ENCODE measurements at places on chromosomes 13 and 19.

- no peak for DNase-seq
Observed at GRCh38 chr13:104015646-104016396, 949.6 kb upstream of the SLC10A2 start.

DNA sequence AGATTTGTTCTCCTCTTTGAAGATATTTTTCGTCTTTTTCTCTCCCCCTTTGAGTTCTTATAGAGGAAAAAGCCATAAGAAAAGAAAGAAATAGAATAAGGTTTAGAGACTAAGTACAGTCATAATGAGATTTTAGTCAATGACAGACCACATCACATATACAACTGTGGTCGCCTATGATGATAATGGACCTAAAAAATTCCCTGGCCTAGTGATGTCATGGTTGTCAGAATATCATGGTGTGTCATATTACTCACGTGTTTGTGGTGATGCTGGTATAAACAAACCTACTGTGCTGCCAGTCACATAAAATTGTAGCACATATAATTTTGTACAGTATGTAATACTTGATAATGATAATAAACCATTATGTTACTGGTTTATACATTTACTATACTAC lies 1096.1 kb downstream of the OLFM4 start:
- DNase-seq, result no peak

- no peak for DNase-seq
Observed at GRCh38 chr13:73334445-73334844, 275.6 kb downstream of the KLF5 start.

DNA sequence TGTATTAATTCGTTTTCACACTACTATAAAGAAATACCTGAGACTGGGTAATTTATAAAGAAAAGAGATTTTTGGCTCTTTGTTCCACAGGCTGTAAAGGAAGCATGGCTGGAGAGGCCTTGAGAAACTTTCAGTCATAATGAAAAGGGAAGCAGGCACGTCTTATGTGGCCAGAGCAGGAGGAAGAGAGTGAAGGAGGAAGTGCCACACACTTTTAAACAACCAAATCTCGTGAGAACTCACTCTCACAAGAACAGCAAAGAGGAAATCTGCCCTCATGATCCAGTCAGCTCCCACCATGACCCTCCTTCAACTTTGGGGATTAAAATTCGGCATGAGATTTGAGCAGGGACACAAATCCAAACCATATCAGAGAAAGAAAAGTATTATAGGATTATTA lies 1255.9 kb upstream of the MIR17HG start:
- no peak for DNase-seq

- DNase-seq, result no peak
Observed at GRCh38 chr19:389935-390289, 19.0 kb downstream of the C2CD4C start.

- DNase-seq, result no peak
Observed at GRCh38 chr19:55173714-55174409, 6.2 kb downstream of the SYT5 start.

DNA sequence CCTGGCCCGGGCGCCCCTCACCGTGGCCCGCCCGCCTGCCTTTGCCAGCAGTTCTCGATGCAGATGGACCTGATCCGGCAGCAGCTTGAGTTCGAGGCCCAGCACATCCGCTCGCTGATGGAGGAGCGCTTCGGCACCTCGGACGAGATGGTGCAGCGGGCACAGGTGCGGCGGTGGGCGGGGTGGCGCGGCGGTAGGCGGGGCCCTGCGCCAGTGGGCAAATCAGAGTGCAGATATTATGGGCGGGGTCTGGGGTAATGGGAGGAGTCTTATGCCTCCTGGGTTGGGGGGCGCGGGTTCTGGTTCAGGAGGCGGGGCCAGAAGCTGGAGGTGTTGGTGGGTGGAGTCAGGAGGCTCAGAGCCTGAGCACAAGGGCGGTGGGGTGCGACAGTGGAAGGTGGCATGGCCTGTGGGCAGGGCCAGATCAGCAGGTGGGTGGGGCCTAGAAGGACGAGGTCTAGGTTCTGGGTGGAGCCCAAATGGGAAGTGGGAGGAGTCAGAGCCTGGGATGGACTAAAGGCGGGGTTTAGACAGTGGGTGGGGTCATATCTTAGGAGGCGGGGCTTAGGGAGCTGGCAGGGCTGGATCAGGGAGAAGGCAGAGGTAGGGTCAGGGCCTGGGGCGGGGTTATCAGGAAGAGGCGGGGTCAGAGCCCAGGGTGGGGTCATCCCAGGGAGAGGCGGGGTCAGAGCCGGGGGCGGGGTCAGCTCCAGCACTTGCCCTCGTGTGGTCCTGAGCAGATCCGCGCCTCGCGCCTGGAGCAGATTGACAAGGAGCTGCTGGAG lies 5.6 kb downstream of the APC2 start:
- no peak for DNase-seq

DNA sequence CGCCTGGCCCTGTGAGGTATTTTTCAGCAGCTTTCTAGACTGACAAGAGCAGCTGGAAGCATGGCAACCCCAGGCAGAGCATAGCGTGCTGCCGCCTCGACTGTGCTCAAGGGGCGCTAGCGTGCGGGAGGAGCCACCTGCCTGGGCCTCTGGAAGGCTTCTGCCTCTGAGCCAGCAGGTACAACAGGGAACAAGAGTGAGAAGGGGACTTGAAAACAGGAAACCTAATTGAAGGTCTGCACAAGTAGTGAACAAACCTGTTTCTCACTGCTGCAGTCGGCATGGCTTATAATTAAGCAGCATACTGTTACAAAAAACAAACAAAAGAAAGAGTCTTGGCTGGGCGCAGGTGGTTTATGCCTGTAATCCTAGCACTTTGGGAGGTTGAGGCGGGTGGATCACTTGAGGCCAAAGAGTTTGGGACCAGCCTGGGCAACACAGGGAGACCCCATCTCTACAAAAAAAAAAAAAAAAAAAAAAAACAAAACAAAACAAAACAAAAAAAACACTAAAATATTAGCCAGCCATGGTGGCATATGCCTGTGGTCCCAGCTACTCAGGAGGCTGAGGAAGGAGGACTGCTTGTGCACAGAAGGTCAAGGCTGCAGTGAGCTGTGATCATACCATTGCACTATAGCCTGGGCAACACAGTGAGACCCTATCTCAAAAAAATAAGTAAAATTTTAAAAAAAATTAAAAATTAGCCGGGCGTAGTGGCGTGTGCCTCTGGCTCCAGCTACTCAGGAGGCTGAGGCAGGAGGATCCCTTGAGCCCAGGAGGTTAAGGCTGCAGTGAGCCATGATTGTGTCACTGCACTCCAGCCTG lies 12.6 kb upstream of the GARRE1 start:
- DNase-seq, result peak; percentile 74

DNA sequence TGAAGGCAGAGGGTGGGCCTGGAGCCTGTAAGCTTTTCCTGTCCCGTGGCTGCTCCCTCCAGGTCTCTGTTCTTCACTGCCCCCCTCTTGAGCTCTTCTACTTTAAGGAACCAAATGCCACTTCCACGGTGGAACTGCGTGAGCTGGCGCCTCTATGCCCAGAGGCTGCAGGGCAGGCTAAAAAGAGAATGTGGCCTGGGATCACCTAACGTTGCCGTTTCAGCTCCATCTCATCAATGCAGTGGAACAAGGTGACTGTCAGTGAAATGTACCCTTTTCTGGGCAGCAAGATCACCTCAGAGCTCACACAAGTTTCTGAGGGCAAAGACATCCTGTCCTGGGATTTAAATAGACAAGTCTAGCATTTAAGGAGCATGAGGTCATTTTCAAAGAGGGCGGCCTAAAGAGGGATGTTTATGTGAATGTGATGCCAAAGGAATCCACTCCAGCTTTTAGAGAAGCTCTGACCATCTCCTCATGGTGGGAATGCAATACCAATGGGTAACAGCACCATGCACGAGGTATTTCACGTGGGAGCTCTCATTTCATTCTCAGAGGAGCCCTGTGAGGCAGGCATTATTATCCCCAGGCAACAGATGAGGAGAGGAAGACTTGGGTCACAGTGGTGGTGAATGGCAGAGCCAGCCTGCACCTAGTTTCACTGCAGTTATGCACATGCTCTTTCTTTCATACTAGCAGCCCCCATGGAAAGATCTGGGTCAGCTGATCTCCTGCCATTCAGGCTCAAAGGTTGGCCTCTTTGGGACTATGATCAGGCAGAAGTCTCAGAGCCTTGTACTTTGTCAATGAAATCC lies 39.3 kb downstream of the RGCC start:
- DNase-seq, result no peak

- peak; percentile 23 for DNase-seq
Observed at GRCh38 chr19:590396-590745, 690 bp downstream of the HCN2 start.

GRCh38 chr13:53135301-53135700 lies 106.7 kb downstream of the OLFM4 start:
- no peak for DNase-seq

GRCh38 chr13:102974317-102975087 lies 91.7 kb downstream of the SLC10A2 start:
- no peak for DNase-seq

DNA sequence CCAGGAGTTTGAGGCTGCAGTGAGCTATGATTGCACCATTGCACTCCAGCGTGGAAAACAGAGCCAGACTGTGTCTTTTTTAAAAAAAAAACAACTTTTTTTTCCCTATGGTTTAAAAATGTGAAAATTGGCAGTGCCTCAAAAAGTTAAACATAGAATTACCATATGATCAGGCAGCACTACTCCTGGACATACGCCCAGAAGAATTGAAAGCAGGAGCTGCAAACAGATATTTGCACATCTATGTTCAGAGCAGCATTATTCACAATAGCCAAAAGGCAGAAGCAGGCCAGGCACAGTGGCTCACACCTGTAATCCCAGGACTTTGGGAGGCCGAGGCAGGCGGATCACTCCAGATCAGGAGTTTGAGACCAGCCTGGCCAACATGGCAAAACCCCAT lies 3.8 kb upstream of the RETN start:
- DNase-seq, result no peak

DNA sequence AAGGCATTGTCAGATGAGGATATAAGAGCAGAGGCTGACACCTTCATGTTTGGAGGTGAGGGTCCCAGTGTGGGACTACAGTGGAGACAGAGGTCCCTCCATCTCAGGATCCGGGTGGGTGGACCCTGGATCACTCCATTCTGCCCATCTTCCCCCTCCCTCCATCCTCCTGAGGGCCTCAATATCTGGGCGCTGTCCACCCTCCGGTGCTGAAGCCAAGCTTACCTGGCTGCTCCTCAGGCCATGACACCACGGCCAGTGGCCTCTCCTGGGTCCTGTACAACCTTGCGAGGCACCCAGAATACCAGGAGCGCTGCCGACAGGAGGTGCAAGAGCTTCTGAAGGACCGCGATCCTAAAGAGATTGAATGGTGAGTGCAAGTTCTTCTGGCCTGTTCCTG lies 11.9 kb downstream of the CYP4F12 start:
- DNase-seq, result no peak

- no peak for DNase-seq
Observed at GRCh38 chr13:70923863-70924752, 815.9 kb upstream of the KLHL1 start.

- no peak for DNase-seq
Observed at GRCh38 chr13:73467125-73467524, 408.3 kb downstream of the KLF5 start.

GRCh38 chr13:81138353-81138980 lies 797.5 kb upstream of the SPRY2 start:
- no peak for DNase-seq

GRCh38 chr19:38019396-38019724 lies 112.4 kb downstream of the SIPA1L3 start:
- no peak for DNase-seq

- DNase-seq, result no peak
Observed at GRCh38 chr13:33076001-33076992, 60.1 kb downstream of the KL start.

- no peak for DNase-seq
Observed at GRCh38 chr13:114074671-114075315, 57.6 kb downstream of the RASA3 start.

DNA sequence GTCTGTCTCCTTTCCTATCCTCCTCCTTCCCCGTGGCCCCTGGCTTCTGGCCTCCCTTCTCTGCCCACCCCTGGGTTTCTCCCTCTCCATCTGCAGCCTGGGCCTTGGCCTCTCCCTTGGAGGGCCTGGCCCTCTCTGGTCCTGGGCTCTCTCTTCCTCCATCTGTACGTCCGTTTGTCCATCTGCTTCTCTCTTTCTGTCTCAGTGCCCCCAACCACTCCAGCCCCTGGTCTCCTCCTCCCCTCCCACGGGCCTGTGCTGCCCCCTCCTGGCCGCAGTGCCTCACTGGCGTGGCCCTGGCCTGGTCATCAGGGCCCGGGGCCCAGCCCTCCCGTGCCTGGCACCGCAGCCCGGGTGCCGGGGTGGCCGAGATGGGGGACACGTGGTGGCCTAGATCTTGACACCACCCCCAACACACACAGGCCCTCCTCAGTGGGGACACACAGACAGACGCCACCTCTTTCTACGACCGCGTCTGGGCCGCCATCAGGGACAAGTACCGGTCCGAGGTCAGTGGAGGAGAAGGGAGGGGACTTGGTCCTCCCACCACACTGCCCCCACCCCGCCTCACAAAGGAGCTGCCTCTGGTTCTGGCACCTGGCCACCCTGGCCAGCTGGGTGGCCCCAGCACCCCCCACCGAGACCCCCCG lies 11.3 kb downstream of the PRKCSH start:
- no peak for DNase-seq

DNA sequence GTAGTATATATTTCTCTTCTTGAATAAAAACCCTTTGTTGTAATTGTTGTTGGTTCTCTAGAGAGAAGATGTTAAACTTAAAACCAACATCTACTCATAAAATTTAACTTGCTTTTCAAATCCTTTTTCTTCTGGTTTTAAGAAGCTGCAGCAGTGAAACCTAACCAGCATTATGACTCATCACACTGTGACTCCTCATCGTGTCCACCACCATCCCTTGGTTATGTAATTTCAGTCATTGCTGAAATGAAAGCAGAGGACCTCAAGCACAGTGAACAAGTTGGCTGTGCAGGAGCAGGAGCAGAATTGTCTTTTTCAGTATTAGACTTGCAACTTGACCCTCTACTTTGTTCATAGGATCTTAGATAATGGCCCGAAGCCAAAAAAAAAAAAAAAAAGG lies 64.9 kb upstream of the HTR2A start:
- DNase-seq, result no peak

- no peak for DNase-seq
Observed at GRCh38 chr13:86757236-86757978, 913.8 kb upstream of the SLITRK5 start.

- DNase-seq, result no peak
Observed at GRCh38 chr13:52846567-52847321, 1.7 kb downstream of the PCDH8 start.

DNA sequence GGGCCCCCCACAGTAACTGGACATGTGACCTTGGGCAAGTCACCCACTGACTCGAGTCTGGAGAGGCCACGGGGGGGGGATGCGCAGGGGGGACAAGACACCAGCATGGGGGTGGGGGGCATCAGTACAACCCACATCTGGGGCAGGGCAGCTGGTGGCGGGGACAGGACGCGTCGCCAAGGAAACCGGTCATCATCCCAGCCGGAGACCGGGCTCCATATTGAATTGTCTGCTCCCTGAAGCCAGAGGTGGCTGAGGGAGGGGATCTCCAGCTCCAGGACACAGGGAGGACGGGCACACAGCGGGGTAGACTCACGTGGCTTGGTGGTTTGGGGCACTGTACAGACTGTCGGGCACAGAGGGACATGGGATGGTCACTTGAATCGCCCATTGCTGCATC lies 11.4 kb downstream of the ONECUT3 start:
- DNase-seq, result no peak

- no peak for DNase-seq
Observed at GRCh38 chr13:54660277-54660676, 1631.7 kb downstream of the OLFM4 start.

Measured in NCI-H1417 treated with DMSO at 0.1 percent for 48 hours (cell line).